ENCODE measurements at places on chromosomes 1 and 21.
A peak's percentile ranks its signal among the peaks of the same experiment; 100 is the strongest.

DNA sequence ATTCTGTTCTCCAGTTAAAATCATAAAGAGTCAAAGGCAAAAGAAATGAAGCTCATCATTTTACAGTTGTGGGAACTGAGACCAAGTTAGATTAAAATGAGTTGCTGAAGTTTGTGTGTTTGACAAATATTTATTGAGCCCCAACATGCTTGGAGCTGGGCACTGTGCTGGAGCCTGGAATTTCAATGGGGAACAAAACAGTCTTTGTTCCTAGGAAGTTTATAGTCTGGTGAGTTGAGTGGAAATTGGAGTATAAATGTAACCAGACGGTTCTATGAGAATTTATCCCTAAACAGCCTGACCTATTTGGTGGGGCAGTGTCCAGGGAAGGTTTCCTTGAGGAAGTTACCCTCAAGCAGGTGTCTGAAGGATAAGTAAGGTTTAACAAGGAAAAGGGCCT is 294.4 kb downstream of the PRDM2 start:
- no peak for DNase-seq

- no peak for DNase-seq
These were observed 36.6 kb downstream of the CNIH4 start for GRCh38 chr1:224393294-224393693.

DNA sequence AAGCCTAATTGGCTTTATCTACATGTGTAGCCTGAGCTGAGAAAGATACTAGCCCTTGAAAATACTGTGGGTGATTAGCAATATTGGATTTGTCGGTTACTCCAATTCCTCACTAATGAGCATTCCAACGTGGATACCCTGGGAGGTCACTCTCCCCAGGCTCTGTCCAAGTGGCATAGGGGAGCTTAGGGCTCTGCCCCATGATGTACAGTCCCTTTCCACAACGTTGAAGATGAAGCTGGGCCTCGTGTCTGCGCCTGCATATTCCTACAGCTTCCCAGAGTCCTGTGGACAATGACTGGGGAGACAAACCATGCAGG is 2.6 kb downstream of the RCC1 start:
- DNase-seq = no peak

DNA sequence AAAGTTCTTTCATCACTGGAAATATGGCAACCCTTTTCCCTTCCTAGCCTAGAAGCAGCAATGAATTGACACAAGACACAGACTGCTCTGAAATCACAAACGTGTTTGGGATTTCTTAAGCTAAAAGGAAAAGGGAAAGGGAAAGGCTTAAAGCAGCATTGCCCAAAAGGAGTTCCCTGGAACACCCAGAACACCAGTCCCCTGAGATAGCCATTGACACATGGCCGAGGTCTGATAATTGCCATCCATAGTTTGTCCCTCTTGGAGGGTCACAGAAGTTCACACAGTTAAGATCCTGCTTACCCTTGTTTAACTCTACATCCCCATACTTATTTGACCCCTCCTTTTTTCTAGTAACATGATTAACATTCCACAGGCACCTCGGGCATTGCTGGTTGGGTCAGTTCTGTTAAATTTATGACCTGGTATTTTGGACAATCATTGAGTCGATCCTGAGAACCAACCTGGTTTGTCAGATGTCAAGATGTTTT is 72.9 kb downstream of the ZNF281 start:
- peak; percentile 61 for DNase-seq

DNA sequence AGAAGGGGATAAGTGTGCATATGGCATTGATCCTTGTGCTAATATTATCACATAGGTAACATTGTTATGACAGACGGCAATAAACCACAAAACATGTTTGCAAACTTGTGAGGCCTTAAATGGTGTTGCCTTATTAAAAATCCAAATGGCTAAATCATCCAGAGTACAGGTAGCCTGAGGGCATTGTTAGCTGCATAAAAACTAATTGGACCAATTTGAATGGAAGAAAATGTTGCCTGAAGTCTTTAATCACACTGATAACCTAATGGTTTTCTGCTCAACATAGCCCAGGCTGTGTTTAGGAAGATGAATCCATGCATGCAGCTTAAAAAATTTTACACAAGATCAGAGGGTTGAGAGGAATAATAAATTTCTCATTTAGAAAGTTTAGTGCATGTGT is 19.4 kb upstream of the LRRC53 start:
- no peak for DNase-seq

- DNase-seq = peak; percentile 54
These were observed 647.4 kb downstream of the USP25 start for GRCh38 chr21:16377120-16377658.

GRCh38 chr1:20696397-20697333 is 21.1 kb downstream of the KIF17 start:
- peak; percentile 98 for DNase-seq

DNA sequence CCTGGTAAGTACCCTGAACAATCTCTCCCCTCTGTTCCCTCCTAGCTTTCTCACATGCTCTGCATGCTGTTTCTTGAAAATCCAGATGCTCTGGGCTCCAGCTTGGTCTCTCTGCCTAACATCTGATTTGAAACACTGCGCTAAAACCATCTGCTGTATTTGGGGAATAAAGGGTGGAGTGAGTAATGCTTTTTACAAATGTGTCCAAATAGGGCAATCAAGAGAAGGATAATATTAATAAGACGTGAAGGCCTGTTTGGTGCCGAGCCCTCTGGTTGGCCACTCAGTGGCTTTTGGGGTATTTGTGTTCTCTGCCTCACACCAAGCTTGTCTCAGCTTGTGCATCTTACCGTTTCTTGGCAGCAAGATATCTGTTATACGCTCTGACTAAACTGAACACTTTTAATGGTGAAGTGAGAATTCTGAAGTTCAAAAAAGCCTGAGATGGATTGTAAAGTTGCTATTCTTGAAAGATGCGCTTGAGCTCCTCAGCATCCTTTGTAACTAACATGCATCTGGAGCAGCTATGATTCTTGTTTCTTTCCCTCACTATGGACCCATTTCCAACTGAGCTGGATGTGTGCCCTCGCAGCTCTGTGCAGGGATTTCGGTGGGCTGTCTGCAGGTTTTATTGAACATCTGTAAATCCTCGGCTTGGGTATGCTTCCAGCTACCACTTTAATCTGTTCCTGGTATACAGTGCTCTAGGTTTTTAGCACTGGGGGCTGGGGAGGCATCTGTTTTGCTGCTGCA is 269.4 kb downstream of the RWDD3 start:
- no peak for DNase-seq

DNA sequence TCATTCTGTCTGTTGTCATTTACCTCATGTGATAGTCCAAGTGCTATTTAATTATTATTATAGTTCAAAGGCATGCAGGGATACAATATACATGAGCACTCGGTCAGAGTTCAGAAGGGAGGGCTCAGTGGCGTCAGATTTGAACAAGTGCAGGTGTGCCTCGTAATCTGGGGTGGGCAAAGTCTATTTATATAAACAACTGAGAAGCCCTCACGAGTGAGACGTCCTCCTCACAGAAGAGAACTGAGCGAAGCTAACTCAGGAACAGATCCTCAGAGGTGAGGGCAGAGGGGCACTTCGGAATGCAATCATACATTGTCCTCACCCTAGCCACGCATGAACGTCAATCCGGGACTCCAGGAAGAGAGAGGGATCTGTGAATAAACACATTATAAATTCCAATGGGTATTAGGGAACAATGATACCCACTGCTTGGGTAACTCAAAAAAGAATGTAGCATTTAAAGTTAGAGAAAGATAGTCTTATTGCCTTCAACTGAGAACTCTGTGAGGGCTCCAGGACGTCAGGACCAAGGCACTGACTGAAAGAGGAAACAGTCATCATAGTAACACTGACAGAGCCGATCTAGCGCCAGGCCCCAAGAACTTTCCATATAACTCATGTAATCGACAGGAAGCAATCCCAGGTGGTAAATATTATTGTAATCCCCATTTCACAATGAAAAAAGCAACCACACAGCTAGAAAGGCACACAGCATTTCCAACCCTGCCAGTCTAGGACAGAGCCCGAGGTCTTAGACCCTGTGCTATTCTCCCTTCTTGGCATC is 127.1 kb upstream of the B3GALT2 start:
- no peak for DNase-seq

DNA sequence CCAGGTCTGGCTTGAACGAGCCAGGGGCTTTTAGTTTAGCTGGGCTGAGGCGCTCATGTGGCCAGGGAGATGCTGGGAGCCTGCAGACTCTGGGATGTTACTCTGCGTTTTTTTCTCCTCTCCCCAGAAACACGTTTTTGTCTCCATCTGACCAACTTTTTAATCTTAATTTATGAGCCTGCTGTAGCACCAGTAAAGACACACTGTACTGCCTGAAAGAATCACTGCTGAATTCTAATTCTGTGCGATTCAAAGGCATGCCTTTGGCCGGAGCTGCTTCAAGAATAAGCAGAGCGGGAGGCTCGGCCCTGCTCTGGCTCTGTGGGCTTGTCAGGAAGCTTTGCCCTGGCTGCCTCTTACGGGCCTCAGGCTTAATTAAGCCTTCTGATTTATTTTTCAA is 129.5 kb downstream of the CAMTA1 start:
- no peak for DNase-seq

GRCh38 chr1:1004780-1005697 is 5.1 kb upstream of the HES4 start:
- DNase-seq = peak; percentile 78

DNA sequence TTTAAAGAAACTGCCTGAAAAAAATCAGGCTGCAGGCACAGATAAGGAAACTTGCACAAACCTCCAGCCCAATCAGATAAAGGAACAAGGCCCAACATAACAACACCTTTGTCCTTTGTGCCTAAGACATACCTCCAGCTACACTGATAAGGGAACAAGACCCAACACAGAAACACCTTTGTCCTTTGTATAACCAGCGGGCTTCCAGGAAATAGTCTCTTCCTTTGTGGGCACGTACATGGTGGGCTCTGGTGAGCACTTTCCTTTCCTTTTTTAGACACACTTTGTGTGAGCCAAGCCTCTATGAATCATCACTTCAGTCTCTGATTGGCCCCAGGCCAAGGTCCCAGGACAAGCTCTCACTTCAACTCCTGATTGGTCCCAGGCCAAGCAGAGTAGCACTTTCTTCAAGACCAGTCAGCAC is 23.6 kb downstream of the ZNF670 start:
- DNase-seq = peak; percentile 70

- DNase-seq = no peak
These were observed 5.9 kb upstream of the PRXL2B start for GRCh38 chr1:2580691-2581090.

- DNase-seq = no peak
These were observed 76.9 kb downstream of the RAP1GAP start for GRCh38 chr1:21592086-21592865.

All from islet precursor cell (in vitro differentiated cells).